Cortex of kidney (tissue), 1 donor: ENCODE measurements at places on chromosomes 2 and 18.

DNA sequence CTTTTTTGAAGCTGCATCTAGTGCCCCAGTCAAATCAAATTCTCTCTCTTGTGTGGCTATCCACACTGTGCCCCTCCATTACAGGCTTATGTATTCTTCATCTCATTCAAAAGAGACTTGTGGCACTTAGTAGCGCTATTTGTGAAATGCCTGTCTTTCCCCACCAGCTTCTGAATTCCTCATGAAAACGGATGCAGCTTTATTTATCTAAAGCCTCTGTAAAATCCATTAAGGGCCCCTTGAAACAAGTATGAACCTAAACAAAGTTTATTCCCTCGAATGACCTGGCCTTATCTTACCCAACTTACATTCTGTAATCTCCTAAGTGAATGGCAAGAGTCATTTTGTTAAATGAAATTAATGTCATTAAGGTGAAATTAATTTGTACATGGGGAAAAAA, 417.4 kb upstream of the PIK3C3 start:
- no peak for DNase-seq

- DNase-seq: no peak
Observed at GRCh38 chr2:234191819-234192407, 141.4 kb downstream of the SPP2 start.

DNA sequence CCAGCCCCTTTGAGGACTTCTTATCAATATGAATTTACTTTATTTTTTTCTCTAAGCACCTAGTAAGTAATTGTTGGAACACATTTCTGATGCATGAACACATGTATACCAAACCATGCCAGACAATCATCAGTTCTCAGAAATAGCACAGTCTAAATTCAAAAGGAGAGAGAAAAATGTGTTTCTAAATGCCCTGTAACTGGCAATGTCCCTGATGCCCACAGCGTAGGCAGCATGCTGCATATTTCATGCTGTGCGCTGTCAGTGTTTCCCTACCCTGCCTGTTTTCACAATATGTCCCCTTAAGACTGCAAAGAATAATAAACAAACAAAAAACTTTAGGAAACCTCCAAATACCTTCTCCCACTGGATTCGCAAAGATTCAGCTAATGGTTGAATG, 881.0 kb upstream of the CHAC2 start:
- no peak for DNase-seq

- no peak for DNase-seq
Observed at GRCh38 chr18:26479065-26479680, 69.2 kb downstream of the KCTD1 start.

DNA sequence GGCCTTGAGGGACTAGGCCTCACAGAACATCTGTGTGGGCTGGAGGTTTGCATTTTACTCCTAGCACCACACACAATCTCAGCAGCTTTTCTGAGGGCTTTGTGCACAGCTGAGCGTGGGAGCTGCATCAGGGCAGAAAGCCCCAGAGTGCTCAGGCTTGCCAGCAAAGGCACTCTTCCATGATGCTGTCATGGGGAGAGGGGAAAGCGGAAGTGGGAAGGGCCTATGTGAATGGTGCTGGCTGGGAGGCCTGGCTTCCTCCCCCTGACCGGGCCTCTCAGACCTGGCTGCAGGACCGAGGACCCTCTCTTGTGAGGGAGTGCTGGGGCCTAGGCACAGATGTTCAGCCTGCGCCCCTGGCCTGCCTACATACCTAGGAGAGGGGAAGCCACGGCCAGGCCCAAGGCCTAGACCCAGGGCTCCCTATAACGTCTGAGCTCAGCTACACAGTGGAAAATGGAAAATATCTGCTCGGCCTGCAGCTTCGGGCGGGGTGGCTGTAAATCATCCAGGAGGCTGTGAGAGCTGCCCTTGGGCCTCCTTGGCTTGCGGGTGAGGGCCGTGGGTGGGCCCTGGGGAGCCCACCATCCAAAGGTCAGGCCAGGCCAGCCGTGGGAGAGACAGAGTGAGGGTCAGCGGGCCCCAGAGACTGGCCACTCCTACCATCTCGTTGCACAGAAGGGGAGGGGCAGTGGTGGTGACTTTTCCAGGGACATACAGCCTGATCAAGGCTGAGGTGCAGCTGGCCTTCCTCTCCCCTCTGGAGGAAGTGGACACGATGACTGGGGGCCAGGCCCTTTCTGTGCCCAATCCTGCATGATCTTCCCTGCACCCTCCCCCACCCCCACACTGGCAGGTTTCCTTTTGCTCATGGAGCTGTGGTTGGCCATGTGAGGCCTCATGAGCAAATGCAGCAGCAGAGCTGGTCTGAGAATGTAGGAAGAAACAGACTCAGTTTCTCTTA, 22.8 kb downstream of the GLI2 start:
- no peak for DNase-seq

DNA sequence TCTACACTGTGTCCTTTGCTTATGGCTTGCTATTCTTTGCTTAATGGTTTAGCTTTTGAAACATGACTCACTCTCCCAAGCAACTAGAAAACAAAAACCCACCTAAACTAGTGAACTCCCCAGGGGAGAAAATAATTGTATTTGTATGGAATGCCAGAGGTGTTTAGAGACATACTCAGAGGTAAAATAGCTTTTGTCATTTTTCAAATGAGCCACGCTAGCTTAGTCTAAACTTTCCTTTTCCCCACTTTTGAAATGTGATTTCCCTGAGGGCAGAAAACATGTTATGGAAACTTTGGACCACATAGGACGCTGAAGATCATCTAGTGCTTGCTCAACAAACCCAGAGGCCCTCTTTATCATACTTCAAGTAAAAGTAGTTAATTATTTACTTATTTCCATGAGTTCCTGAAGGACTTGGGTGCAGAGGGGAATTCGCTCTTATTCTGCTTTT, 16.5 kb upstream of the CYTIP start:
- no peak for DNase-seq

DNA sequence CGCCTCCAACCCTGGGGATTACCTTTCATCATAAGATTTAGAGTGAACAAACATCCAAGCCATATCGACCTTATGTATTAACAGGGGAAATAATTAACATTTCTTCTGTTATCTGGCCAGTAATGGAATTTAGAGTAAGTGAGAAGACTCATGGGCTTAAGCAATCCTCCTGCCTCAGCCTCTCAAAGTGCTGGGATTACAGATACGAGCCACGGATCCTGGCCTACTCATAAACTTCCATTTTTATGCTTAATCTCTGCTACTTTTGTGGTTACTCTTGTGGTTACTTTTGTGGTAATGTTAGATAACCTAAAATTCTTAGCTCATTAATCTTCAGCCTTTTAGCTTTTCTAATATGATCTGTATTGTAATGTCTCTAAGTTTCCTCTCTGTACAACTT, 159.3 kb upstream of the SLC8A1 start:
- no peak for DNase-seq

DNA sequence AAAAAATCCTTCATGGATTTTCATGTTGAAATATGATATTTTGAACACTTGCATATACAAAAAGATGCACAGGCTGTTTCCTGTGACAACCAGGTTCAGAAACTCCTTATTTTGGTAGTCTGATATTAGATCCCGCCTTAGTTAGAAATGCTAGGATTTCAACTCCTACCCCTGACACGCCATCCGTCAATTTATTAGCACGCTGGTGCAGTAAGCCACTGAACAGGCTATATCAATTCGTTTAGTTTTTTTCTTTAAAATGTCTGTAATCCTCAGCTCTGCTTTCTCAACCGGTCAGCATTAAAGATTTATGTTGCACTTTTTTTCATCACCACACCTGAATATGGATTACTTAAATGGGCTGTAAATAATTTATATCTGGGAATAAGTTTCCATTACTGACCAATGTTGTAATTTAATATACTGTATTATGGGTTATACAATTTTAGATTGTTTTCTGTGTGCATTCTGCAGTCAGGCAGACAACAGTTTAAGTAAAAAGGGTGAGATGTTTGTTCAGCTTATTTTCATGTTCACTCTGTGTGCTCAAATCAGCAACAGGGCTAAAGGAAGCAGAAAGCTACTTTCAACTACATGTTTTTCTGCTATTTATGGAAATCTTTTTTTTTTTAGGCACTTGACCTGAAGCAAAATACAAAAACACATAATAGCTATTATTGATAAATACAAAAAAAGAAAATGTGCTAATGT, 227.7 kb downstream of the ARHGAP15 start:
- no peak for DNase-seq

DNA sequence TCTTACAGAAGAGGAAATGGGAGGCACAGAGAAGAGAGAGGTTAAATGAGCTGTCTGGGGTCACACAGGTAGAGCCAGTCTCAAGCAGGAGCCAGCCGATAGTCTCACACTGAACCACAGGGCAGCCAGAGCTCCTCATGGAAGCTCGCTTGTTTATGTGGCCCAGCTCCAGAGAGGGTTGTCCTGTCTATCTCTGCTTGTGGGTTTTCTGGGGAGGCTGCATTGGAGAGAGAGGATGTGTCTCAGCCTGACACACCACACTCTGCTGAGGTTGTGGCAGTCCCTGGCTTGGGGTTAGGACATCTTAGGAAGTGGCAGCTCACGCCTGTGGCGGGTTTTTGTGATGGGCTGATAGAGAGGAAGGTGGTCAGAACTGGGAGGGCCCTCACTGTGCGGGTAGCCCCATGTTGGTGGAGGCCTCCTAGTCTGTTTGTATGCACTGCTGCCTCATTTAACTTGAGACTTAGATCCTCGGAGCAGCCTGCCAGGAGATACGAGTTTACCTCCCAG, 52.3 kb downstream of the TCF7L1 start:
- DNase-seq: no peak

DNA sequence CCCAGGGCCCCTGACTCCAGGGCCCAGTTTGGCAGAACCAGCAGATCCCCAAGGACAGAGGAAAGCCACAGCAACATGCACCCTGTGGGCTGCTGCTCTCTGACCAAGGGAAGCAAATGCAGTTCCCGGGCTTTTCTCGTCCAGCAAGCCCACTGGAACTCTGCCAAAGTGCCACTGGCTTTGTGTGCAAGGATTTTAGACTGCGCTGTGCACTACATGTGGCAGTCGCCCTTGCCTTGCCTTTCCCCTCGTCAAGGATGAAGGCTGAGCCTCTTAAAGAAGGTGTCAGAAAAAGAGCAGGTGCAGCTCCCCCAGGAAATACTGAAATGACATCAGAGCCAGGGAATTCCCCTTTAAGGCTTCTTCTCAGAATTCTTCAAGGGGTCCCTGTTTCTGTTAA, 199.2 kb downstream of the TFCP2L1 start:
- DNase-seq: no peak

- no peak for DNase-seq
Observed at GRCh38 chr18:77250926-77251729, 1.5 kb downstream of the GALR1 start.

GRCh38 chr18:834082-834720, 22.2 kb upstream of the YES1 start:
- DNase-seq: no peak

DNA sequence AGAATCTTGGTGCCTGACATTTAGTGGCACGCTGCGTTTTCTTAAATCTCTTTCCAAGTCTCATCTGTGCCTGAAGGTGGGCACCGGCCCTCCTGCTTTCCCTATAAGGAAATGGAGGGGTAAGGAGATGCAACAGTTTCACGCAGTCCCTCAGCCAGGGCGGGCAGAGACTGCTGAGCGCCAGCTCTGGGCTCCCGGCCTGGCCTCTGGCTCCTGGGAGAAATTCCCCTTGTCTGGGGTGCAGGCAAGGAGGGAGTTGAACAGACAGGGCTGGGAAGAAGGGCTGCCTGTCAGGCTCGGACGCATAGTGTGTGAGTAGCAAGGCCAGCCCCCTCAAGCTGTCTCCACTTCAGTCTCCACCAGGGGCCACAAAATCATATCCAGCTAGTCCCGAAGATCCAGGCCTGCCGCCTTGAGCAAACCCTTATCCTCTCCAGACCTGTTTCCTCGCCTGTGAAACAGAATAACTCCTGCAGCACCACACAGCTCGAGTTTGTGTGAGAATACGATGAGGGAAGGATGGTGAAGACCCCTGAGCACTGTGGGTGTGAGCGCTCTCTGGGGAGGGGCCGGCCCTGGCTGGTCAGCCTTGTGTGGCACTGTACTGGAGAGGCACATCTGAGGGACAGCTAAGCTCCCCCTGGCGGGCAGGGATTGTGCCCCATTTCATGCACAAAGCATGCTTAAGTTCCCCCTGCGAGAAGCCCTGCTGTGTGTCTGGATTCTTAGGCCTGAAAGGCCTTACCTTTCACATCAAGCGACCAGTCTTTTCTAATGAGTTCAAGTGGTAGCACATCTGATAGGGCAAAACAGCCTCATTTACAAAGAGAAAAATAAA, 33.8 kb downstream of the SDC1 start:
- DNase-seq: no peak

- DNase-seq: no peak
Observed at GRCh38 chr2:41496908-41497307, 550.9 kb upstream of the PKDCC start.

DNA sequence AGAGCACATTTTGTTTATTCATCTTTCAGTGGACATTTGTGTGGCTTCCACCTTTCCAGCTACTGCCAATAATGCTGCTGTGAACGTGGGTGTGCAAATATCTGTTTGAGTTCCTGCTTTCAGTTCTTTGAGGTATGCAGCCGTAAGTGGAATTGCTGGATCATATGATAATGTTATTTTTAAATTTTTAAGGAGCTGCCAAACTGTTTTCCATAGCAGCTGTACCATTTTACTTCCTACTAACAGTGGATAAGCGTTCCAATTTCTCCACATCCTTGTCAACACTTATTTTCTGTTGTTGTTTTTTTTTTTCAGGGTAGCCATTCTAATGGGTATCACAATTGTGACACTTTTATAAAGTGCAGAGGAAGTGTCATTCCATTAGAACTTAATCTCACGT, 162.5 kb downstream of the NCK2 start:
- no peak for DNase-seq

- no peak for DNase-seq
Observed at GRCh38 chr2:187544371-187545080, 9.7 kb downstream of the TFPI start.

GRCh38 chr18:12028040-12028628, 46.8 kb downstream of the IMPA2 start:
- no peak for DNase-seq

GRCh38 chr18:990197-990596, 85.5 kb downstream of the ADCYAP1 start:
- no peak for DNase-seq

- DNase-seq: no peak
Observed at GRCh38 chr2:127161176-127162136, 54.5 kb upstream of the BIN1 start.

- no peak for DNase-seq
Observed at GRCh38 chr2:224401641-224402342, at the start of gene FAM124B. Gene FAM124B (minus strand): TSS chr2:224402107. CDS start chr2:224401768, 339 bp downstream.

GRCh38 chr2:216664593-216665034, 30.7 kb downstream of the IGFBP5 start:
- no peak for DNase-seq

GRCh38 chr2:239927424-239927981, 97.6 kb downstream of the NDUFA10 start:
- no peak for DNase-seq

- DNase-seq: no peak
Observed at GRCh38 chr2:45649462-45649857, 2.0 kb upstream of the PRKCE start.
